ENCODE measurements at places on chromosomes 5 and 9. TPM values are rescaled to one million over a fixed set of nuclear protein-coding genes. Genes with fewer than 3 reads are reported as not detected.

DNA sequence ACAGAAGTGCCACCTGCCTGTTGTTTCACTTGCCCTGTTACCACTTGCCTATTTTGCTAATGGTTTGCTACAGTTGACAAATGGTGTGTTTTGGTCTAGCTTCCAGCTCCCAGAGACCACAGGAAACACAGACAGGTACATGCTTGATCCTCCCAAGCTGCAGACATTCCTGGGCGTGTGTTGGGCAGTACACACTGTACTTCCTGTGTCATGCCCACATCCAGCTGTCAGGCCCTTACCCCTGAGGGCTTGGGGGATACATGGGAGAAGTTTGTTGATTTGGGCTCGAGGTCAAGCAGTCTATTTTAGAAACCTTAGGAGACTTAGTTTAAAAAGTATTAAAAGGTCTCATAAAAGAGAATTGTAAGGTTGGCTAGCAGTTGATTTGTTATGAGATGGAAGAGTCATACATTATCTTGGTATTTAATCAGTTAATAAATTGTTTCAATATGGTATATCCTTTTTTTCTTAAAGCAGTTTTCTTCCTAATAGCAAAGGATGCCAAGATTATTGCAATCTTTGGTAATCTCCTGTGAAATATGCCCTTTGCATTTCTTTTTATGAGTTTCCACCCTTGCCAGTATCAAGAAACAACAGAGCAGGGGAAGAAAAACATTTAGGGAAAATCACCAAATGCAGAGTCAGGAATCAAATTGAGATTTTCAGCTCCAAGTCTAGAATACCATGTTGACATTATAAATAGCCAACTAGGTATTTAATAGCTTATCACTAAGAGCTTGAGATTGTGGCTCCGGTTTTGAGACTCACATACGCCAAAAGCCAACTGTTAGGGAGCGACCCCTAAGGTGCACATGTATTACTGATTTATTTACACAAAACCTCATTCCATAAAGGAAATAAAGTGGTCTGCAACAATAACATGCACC, 52.3 kb upstream of the CD180 start:
- H3K4me3 ChIP-seq: no peak overlapping the region
- DNase-seq: no peak
- no peaks in the 10 kb centered on the region for H3K4me1 ChIP-seq
- H3K36me3 ChIP-seq: no peaks in the 10 kb centered on the region

DNA sequence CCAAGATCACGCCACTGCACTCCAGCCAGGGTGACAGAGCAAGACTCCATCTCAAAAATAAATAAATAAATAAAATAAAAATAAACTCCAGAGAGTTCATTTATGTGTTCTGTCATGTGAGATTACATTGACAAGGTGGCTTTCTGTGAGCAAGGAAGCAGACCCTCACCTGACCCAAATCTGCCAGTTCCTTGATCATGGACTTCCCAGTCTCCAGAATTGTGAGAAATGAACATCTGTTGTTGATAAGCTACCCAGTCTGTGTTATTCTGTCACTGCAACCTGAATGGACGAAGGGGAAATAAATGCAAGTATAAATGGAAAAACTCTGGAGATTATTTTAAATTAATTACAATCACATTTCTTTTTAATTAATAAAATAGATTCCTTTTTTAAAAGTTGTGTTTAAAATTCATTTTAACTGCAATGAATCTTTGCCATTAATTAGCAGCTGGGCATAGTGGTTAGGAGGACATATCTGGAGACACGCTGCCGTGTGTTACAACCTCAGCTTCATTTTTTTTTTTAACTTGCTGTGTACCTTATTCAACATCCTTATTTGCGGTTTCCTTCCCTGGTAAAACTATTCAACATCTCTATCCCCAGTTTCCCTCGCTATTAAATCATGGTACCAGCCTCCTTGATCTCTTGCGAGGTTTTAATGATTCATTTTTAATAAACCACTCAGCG, 376.4 kb downstream of the CHSY3 start:
- no peak for DNase-seq
- H3K4me1 ChIP-seq: no peaks in the 10 kb centered on the region
- no peaks in the 10 kb centered on the region for H3K36me3 ChIP-seq
- H3K27ac ChIP-seq: no peak overlapping the region
- H3K27me3 ChIP-seq: no peaks in the 10 kb centered on the region

DNA sequence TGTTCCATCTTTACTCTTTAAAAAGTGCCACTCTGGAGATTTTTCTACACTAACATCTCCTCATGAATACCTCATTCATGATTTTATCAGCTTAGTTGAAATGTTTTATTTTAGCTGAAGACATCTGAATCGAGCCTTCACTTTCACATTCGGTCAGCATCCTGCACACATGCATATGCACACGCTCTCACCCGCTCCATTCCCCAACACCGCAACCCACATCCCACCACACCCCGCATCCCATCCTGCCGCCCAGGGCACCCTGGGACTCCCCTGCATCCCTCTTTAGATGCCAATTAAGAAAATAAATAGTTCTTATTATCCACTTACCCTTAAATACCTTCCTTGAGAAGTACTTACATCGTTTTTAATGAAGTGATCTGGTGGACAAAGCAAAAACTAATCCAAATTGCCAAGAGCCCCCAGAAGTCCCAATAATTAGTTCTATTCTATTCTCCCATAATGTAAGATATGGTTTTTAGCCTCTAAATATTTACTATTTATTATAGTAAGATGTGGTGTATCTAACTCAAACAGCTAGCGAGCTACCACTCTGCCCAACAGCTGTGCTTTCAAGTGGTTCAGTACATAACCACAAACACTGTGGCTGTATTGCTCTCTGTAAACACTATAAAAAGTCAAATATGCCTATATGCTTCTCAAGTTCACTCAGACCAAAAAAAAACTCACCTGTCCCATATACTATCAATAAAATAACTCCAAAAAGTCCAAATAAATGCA, 38.2 kb downstream of the GZMK start:
- H3K36me3 ChIP-seq: peaks cover 16% of the 10 kb centered on the region
- peak overlapping the region; percentile 88 for H3K4me3 ChIP-seq
- H3K4me1 ChIP-seq: peaks cover 80% of the 10 kb centered on the region
- H3K27me3 ChIP-seq: no peaks in the 10 kb centered on the region

GRCh38 chr9:76576344-76576743, 117.4 kb downstream of the GCNT1 start:
- peak overlapping the region; percentile 91 for H3K27ac ChIP-seq
- H3K27me3 ChIP-seq: no peaks in the 10 kb centered on the region
- peak overlapping the region; percentile 78 for H3K4me3 ChIP-seq
- H3K4me1 ChIP-seq: peaks cover 61% of the 10 kb centered on the region

GRCh38 chr5:124544366-124545055, 201.9 kb downstream of the ZNF608 start:
- no peak overlapping the region for H3K4me3 ChIP-seq
- H3K27me3 ChIP-seq: peaks cover 18% of the 10 kb centered on the region
- peaks cover 8% of the 10 kb centered on the region for H3K4me1 ChIP-seq
- DNase-seq: no peak

DNA sequence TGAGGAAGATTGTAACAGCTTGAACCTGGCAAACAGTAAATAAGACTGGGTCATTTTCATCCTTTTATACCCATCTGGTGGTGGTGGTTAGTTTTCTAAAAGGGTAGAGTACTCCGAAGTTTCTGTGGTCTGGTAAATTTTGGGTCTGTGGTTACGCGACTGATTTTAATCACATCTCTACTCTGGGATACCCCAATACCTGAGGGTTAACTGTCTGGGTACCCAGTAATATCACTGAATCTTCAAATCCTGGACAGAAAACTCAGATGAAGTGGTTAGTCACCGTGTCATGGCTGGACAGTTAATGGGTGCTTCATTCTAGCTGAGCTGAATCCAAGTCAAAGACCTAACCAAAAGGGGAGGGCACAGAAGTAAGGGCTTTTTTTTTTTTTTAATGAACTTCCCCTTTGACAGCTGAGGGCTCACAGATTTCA, 474.2 kb downstream of the GADD45G start:
- H3K27me3 ChIP-seq: peaks cover 33% of the 10 kb centered on the region
- H3K36me3 ChIP-seq: no peaks in the 10 kb centered on the region
- H3K4me3 ChIP-seq: no peak overlapping the region
- no peak for DNase-seq
- peaks cover 4% of the 10 kb centered on the region for H3K4me1 ChIP-seq

DNA sequence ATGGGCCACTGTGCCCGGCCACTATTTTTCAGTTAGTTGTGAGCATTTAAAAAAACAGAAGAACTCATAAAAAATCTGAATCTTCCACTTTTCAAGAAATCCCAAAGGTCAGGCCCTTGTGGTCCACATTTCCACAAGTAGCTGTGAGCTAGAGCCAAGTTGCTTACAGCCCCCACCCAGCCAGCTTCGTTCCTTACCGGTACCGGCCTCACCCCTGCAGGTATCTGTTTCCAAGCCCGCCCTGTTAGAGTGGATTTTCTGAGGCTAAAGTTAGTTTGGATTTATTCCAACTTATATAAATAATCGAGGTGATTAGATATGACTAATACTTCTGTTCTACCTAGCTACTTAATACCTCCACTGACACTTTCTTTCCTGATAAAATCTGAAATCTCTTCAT, 81.0 kb downstream of the F2RL2 start:
- peak overlapping the region; percentile 86 for H3K4me3 ChIP-seq
- H3K27ac ChIP-seq: peak overlapping the region; percentile 90
- no peaks in the 10 kb centered on the region for H3K27me3 ChIP-seq

GLRA1 gene
- not detected for total RNA-seq

NAA35 gene
- total RNA-seq: 26.7 TPM

SEMA6A gene
- total RNA-seq: not detected

All from natural killer cell treated with Interleukin-12 subunit alpha and Interleukin-12 subunit beta and Interleukin-15 and Interleukin-18, amount 100 ng/mL, for 72 hours (primary cell).